ENCODE measurements at places on chromosomes 2 and 18.

- no peak for DNase-seq
Measured at GRCh38 chr18:5738526-5738925, 156.8 kb downstream of the TMEM200C start.

DNA sequence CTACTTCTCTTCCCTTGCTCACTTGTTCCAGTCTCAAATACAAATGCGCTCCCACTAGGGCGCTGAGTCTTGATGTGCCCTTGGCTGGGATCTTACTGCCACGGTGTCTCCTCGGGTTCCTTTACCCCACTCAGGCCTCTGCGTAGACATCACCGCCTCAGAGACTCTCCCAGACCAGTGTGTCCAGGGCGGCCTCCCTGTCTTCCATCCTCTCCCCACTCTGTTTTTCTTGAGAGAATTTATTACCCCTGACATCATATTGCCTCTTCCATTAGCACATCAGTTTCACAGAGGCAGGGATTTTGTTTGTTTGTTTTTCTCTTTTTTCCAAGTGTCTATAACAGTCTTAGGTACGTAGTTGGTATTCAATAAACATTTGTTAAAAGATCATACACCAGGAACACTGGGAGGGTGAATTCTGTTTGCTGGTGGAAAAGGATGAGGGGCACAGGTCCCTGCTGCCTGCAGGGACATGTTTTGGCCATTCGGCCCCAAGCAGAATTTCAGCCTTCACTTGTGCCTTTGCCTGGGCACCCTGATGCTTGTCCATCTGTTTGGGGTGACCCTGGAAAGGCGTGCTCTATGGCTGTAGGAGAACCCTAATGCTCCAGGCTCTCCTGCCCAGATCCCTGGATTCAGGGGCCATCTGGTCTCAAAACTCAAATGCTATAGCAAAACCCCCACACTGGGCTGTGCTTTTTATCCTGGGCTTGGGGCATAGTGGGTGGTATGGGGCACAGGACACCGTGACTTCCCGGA, 55.0 kb downstream of the RPL37A start:
- DNase-seq: no peak

GRCh38 chr2:26811791-26812694, 26.2 kb downstream of the CENPA start:
- no peak for DNase-seq

DNA sequence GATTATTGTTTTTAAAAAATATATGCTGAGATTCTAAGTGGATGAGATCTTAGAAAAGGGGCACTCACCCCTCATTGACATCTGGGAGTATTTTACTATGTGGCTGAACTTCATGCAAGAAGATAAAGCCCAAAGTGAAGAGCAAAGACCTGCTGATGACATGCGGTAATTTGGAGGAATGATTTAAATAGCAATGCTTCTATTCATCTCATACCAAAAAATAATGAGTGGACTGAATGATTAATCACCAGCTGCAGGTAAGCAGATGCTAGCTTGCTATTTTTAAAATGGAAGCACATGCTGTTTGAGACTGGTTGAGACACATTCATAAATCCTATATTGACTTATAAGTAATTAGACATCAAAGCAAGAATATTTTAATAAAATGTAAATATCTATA, 12.7 kb upstream of the CDK15 start:
- no peak for DNase-seq

GRCh38 chr2:200479692-200480265, 30.1 kb downstream of the KCTD18 start:
- no peak for DNase-seq

- no peak for DNase-seq
Measured at GRCh38 chr2:105783151-105783738, 38.5 kb downstream of the NCK2 start.

- no peak for DNase-seq
Measured at GRCh38 chr2:30421604-30422443, 25.2 kb upstream of the LCLAT1 start.

DNA sequence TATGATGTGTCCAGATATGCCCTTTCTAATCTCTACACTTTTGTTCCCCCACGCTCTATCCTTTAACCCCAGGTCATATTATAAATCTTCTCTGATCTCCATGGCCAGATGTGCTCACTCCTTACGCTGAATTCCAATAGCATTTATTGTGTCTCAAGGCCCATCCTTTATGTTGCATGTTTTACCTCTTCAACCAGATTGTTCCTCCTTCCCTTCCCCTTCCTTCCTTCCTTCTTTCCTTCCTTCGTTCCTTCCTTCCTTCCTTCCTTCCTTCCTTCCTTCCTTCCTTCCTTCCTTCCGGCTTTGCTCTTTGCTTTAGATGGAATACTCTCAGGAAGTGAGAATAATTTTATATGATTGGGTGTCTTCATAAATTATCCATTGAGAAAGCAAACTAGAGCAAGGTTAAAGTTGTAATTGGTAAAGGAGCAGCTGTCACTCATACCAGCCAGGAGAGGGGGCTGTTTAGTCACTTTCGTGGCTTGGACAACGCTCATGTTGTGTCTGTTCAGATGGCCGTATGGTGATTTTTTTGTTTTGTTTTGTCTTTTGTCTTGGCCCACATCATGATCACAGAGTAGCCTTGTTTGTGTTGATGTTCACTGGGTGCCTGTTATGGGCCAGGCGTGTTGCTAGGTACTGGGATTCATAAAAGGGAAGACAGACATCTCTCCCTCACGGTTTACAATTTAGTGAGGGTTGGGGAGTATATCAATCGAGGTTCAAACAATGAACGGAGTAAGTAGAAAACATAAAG, 68.0 kb downstream of the DAW1 start:
- no peak for DNase-seq

DNA sequence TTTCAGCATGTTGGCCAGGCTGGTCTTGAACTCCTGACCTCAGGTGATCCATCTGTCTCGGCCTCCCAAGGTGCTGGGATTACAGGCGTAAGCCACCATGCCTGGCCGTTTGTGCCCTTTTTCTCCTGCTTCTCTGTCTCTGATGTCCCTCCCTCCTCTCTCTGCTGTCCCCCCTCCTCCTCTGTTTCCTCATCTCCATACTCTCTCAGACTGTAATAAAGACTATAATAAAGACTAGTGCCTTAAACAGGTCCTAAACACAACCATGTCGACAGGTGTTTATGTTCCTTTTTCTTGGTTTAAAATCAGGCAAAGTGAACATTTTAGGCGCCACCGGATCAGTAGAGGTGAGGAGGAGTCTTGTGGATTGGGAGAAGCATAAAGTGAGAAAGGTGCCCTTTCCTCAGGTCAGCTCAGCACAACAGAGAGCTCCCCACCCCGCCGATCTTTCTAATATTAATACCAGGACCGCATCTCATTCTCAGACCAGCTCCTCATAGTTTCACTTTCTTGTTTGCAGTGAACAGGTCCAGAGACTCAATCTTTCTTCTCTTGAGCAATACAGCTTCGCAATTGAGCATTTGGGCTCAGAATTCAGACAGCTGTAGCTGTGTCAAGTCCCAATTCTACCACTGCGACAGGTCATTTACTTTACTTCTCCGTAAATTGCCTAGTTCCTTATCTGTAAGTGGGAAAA, 23.7 kb downstream of the TIMM21 start:
- DNase-seq: no peak

DNA sequence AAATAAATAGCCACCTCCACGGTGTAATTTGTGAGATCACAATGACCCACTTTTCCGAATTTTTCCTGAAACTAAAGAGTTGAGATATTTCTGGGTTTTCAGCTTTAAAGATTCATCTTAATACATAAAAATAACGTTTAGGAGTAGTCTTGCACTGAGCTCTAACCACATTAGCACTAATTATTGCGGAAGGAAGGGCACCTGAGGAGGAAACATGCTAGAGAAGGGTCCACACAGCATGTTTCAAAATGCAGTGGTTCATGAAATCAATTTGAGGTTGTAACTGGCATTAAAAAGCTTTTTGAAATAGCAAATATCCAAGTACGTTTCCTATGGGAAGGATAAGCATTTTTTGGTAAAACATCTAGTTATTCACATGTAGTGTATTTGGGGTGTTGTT, 8.4 kb downstream of the INPP4A start:
- no peak for DNase-seq

DNA sequence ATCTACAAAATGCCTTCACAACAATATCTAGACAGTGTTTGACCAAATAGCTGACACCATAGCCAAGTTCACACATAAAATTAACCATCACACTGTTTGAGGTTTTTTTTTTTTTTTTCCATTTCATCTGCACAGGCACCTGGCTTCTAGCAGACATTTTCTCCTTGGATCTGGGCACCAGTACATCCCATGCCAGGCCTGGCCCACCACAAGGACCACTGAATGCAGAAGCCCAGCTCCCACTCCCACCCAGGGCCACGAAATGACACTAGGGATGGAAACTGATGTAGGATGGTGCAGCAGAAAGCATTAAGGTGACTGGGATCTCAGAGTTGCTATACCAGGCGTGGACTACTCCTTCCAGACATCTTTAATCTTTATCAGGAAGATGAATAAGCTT, 13.0 kb downstream of the TMSB10 start:
- DNase-seq: no peak

DNA sequence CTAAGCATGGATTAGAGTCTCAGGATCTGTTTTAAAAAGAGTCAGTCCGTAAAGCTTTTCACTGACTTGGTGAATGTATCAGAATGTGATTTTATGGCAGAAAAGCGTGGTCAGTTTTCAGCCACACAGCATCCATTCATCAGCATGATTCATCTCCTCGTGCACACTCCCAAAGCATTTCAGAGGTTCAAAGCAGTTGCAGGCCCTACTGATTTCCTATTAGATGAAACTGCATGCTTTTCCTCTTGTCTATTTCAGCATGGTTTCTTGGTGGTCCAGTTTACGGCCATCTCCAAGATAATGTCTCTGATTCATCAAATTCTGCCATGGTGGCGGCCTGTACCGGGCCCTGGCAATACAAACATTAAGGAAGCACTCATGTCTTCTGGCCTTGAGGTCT, 4.8 kb upstream of the PARD6G start:
- DNase-seq: no peak

DNA sequence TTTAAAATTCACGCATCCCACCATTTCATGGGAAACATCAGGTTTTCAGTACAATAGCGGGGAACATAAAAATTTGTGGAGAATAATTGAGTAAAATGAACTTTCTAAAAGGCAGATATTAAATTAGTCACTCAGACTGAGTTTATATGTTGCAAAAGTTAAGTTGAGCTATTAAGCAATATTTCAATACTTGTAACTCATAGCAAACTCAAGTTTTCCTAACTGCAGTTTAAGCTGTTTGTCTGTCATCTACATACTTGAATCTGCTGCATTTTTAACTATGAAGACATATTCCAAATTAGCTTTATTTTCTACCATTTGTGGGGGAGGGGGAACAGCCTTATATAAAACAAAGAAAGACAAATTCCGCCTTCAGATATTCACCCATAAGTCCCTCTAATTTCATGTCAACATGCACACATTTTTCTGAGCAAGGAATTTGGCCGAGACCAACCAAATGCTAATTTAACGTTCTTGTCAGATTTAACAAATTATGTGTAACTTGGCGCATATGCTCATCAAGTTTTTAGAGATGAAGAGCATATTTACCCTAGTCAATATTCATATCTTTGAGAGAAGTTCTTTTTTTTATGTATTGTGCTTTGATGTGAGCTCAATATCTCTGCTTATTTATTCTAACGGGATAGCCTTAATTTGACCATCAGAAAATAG, 462.9 kb downstream of the TXNL1 start:
- no peak for DNase-seq

- DNase-seq: no peak
Measured at GRCh38 chr2:138137949-138138348, 173.7 kb downstream of the HNMT start.

GRCh38 chr2:75466708-75467311, 93.9 kb downstream of the EVA1A start:
- no peak for DNase-seq

- no peak for DNase-seq
Measured at GRCh38 chr2:14533131-14533757, 99.3 kb upstream of the LRATD1 start.

DNA sequence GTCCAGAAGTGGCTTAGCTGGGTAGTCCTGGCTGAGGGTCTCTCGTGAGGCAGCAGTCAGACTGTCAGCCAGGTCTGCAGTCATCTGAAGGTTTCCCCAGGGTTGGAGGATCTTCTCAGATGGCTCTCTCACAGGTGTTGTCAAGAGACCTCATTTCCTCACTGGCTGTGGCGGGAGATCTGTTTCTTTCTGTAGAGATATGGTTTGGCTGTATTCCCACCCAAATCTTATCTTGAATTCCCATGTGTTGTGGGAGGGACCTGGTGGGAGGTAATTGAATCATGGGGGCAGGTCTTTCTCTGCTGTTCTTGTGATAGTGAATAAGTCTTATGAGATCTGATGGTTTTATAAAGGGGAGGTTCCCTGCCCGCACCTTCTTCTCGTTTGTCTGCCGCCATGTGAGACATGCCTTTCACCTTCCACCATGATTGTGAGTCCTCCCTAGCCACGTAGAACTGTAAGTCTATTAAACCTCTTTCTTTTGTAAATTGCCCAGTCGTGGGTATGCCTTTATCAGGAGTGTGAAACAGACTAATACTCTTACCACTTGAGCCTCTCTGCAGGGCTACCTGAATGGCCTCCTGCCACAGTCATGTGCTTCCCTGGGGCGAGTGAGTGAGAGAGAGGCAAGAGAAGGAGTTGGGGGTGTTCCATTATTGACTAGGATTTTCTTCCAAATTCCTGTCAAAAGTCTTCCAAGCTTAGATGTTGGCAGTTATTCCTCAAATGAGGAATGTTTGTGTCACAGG, 23.6 kb downstream of the MALT1 start:
- no peak for DNase-seq

DNA sequence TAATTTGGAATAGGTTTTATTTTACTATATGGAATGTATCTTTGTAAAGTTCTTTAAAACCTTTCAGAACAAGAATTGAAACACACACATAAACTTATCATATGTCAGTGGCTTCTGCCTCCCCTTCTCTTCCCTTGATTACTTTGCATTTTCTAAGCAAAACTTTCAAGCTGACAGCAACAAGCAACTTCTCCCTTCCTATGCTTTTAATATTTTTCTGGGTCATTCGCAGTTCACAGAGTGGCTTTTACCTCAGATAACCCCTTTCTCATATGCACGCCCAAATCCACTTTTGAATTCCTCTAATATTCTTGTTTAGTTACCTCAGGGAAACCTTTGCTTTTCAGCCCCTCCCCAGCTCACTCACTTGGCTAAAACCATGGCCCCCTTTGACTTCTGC, 36.7 kb upstream of the CDC42EP3 start:
- no peak for DNase-seq

DNA sequence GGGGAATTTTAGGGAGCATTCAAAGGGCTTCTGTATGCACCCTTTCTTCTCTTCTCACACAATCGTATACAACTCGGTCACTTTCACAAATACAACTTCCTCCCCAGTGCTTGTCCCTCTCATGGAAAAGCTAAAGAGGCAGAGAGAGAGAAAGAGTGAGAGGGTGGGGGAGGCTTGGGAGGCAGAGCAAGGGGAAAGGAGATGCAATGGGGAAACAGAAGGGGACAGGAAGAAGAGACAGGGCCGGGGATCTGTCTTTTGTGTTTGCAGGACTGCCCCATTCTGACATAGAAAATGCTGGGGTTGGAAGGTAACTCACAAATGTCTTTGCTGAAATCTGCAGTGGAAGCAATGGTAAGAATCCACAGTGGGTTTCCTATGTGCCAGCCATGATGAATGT, 2.1 kb upstream of the MC2R start:
- no peak for DNase-seq

- no peak for DNase-seq
Measured at GRCh38 chr2:165864296-165864695, 70.2 kb upstream of the GALNT3 start.
